ENCODE measurements at places on chromosomes 11 and 22.
A peak's percentile ranks its signal among the peaks of the same experiment; 100 is the strongest.

DNA sequence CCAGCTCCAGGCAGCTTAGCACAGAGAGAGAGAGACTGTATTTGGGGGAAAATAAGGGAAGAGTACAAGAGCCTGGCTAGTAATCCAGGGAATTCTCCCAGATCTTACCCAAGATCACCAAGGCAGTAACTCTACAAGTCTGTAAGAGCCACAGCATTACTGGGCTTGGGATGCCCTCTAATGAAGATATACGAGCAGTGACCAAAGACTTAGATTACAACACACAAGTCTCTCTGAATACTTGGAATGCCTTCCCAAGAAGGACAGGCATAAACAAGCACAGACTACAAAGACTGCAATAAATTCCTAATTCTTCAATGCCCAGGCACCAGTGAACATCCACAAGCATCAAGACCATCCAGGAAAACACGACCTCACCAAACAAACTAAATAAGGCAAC lies 17.7 kb downstream of the DNAJC24 start:
- DNase-seq, result no peak

- DNase-seq, result no peak
Measured at GRCh38 chr11:107957109-107957588, 28.9 kb downstream of the RAB39A start.

GRCh38 chr11:79335681-79336080 lies 105.1 kb downstream of the TENM4 start:
- no peak for DNase-seq

GRCh38 chr11:10305262-10305963 lies 540 bp downstream of the ADM start:
- no peak for DNase-seq

- peak; percentile 52 for DNase-seq
Measured at GRCh38 chr11:48013269-48013901, 33.0 kb downstream of the PTPRJ start.

DNA sequence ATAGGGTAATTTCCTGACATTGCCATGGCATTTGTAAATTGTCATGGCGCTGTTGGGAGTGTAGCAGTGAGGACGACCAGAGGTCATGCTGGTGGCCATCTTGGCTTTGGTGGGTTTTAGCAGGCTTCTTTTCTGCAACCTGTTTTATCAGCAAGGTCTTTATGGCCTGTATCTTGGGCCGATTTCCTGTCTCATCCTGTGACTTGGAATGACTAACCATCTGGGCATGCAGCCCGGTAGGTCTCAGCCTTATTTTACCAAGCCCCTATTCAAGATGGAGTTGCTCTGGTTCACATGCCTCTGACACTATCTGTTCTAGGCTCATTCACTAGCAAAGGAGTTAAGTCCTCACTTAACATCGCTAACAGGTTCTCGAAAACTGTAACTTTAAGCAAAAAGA lies 1374.2 kb downstream of the FAM181B start:
- no peak for DNase-seq

GRCh38 chr11:36876266-36876665 lies 278.2 kb upstream of the RAG2 start:
- no peak for DNase-seq

GRCh38 chr11:10302359-10302743 lies 2.5 kb upstream of the ADM start:
- no peak for DNase-seq

DNA sequence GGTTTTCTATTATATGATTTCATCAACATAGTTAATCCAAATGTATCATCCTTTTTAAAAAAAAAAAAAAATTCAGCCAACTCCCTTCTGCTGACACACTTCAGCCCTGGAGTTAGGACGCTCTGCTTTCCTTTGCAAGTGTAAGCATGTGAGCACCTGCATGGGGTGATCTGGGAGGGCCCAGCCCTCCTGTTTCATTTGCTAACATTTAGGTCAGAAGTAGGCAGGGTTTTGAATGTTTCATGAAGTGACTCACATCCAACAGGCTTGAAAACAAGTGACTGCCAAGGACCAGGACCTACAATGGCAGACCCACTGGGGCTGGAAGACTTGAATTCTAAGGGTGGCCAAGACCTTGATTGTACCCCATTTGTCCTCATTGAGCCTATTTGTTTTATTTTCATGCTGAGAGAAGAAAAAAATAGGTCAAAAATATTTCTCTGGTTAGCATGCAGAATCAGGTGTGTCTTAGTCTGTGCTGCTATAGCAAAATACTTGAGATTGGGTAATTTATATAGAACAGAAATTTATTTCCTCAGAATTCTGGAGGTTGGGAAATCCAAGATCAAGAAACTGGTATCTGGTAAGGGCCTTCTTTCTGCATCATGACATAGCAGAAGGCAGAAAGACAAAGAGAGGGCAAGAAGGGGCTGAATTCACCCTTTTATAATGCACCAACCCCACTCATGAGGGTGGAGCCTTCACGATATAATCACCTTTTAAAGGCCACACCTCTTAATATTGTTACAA lies 137.6 kb downstream of the CD44 start:
- no peak for DNase-seq

DNA sequence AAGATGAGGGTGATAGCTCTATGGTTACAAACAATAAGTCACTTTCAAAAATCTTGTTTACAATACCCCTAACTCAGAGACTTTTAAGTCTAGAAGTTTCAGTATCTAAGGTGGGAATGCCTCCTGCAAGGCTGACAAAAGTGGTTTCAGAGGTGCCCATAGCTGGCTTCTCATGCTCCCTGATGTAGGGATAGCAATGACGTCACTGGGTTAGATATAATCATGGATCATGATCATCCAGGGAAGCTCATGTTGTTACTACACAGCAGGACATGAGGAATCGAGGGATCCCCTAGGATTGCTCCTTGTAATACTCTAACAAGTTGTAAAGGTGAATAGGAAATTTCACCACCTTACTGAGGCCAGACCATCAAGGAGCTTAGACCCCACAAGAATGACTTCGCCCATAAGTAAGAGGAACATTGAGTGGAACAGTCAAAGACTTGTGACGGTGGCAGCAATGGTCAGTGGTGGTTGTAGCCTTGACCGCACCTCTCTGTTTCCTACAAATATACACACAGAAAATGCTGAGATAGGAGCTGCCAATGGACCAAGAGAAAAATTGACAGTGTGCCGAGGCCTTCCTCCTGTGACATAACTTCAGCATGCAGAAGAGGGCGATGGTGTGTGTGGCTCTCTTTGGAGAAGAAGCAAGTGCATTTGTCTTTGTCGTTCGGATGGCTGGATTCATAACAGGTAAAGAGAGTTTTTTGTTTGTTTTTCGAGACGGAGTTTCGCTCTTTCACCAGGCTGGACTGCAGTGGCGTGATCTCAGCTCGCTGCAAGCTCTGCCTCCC lies 15.6 kb downstream of the APOL4 start:
- DNase-seq, result no peak

GRCh38 chr11:74147199-74147929 lies 23.4 kb downstream of the C2CD3 start:
- no peak for DNase-seq
